ENCODE measurements at places on chromosomes 4 and X. TPM values are rescaled to one million over a fixed set of nuclear protein-coding genes. Genes with fewer than 3 reads are reported as not detected.

GRCh38 chr4:128658214-128658631 is 151.3 kb upstream of the JADE1 start:
- no peak for DNase-seq
- peaks cover 7% of the 10 kb centered on the region for H3K36me3 ChIP-seq
- H3K27me3 ChIP-seq: peaks cover 3% of the 10 kb centered on the region
- H3K4me3 ChIP-seq: no peak overlapping the region

Gene STEEP1
- 28.7 TPM for total RNA-seq

Gene FRG2
- not detected for total RNA-seq

DNA sequence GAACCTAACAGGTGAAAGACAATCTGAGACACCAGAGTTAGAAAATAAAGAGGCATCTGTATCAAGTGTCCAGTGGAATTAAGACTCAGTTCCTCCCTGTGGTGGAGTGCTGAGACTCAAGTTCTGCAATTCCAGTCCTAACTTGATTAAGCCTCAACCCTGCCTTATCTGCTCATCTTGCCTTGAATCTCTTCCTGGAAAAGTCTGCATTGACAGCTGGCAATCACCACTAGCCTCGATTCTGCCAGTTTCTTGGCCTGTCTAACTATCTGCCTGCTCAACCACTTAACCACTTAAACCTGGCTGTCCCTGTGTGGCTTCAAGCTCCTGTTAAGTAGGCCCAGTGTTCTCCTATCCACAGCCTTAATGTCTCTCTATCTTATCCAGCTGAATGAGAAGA is 22.4 kb upstream of the NEIL3 start:
- no peak overlapping the region for H3K27ac ChIP-seq
- H3K4me3 ChIP-seq: no peak overlapping the region
- H3K36me3 ChIP-seq: no peaks in the 10 kb centered on the region

Gene NLRP2B
- not detected for total RNA-seq

Gene KCTD8
- total RNA-seq: 23.2 TPM

Gene OTOP1
- total RNA-seq: 1.4 TPM

DNA sequence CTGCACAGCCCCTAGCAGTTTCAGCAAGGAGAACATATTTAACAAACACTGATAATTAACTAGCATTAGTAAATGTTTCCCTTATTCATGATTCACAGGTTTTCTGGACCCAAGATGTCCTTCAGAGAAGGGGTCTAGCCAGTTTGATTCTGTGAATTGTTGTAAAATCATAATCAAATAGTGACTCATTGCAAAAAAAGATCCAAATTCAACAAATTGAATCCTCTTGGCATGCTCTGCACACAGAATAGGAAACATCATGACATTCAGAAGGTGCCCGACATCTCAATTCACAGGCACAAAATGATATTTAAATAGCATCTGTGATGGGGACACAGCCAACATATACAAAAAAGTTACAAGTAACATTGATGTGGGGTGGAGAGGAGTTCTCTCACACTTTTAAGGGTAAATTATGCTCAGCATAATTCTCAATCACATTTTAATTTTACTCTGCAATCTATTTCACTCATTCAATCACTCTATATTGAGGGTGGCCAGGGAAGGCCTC is 100.0 kb downstream of the SH3KBP1 start:
- no peak for DNase-seq
- no peaks in the 10 kb centered on the region for H3K36me3 ChIP-seq
- no peaks in the 10 kb centered on the region for H3K4me1 ChIP-seq
- no peaks in the 10 kb centered on the region for H3K27me3 ChIP-seq

GRCh38 chr4:152485726-152486276 is 50.1 kb downstream of the FBXW7 start:
- DNase-seq: no peak
- H3K27me3 ChIP-seq: no peaks in the 10 kb centered on the region
- H3K36me3 ChIP-seq: no peaks in the 10 kb centered on the region
- H3K4me1 ChIP-seq: peaks cover 9% of the 10 kb centered on the region
- no peak overlapping the region for H3K4me3 ChIP-seq

GRCh38 chrX:149504226-149504914 is 736 bp downstream of the IDS start:
- H3K4me3 ChIP-seq: peak overlapping the region; percentile 99
- H3K4me1 ChIP-seq: peaks cover 4% of the 10 kb centered on the region
- DNase-seq: peak; percentile 76
- no peaks in the 10 kb centered on the region for H3K36me3 ChIP-seq

DNA sequence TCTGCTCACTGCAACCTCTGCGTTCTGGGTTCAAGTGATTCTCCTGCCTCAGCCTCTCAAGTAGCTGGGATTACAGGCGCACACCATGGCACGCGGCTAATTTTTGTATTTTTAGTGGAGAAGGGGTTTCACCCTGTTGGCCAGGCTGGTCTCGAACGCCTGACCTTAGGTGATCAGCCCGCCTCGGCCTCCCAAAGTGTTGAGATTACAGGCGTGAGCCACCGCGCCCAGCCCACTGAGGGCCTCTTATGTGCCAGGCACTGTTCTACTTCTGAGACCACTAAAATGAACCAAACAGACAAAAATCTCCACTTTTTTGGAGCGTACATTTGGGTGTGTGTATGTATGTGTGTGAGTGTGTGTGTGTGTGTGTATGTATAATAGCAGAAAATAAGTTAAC is 117.2 kb upstream of the H2AZ1 start:
- no peaks in the 10 kb centered on the region for H3K36me3 ChIP-seq
- H3K27ac ChIP-seq: no peak overlapping the region
- no peak for DNase-seq
- H3K27me3 ChIP-seq: peaks cover 2% of the 10 kb centered on the region

Gene USP17L22
- not detected for total RNA-seq

DNA sequence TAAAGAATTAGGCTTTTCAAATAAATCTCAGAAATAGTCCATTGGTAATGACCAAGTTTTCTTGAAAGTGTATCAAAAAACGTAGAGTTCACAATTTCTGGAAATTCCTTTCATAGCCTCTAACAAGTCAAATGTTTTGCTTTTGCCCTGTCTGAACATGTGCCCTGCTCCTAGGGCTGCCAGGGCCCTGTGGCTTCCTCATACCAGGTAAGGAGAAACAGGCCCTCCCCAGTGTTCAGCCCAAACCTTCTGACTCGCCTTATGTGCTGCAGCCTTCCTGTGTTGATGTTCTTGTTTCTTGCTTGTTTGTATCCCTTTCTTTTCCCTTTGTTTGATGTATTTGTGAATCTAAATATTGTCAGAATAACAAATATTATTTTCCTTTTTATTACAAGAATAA is 146.1 kb upstream of the PACRGL start:
- H3K27me3 ChIP-seq: no peaks in the 10 kb centered on the region
- H3K4me1 ChIP-seq: no peaks in the 10 kb centered on the region
- H3K36me3 ChIP-seq: no peaks in the 10 kb centered on the region
- H3K4me3 ChIP-seq: no peak overlapping the region

Gene GRIA3
- total RNA-seq: 9.7 TPM

Gene GSX2
- total RNA-seq: not detected

GRCh38 chrX:8728932-8729535 is 2.9 kb downstream of the ANOS1 start:
- H3K4me1 ChIP-seq: no peaks in the 10 kb centered on the region
- H3K27ac ChIP-seq: no peak overlapping the region
- peaks cover 6% of the 10 kb centered on the region for H3K27me3 ChIP-seq
- no peak overlapping the region for H3K4me3 ChIP-seq

Gene HEPH
- total RNA-seq: 2.2 TPM

DNA sequence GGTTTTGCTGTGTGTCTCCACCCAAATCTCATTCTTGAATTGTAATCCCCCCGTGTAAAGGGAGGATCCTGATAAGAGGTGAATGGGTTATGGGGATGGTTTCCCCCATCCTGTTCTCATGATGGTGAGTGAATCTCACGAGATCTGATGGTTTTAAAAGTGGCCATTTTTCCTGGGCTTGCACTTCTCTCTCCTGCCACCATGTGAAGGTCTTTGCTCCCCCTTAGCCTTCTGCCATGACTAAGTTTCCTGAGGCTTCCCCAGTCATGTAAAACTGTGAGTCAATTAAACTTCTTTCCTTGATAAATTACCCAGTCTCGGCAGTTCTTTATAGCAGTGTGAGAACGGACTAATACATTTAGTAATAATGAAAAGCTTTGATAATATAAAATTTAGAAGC is 46.9 kb downstream of the ANTXR2 start:
- H3K4me1 ChIP-seq: no peaks in the 10 kb centered on the region
- no peaks in the 10 kb centered on the region for H3K36me3 ChIP-seq
- no peak overlapping the region for H3K27ac ChIP-seq
- H3K4me3 ChIP-seq: no peak overlapping the region

DNA sequence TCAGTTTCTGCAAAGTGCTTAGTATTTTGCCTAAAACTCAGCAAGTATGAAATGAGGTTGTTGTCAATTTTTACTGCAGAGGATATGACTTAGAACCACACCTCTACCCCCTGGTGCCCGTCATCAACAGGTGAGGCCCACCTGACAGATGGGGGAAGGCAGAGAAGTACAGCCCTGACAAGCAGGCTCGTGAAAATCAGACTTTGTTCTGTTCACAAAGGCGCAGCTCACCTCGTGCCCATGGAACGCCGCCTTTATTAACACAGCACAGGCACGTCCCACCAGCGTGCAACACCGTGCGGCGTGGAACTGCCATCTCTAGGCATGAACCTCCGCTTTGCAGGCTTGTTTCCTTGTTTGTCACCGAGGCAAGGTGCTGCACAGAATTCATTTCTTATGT is 13.3 kb downstream of the CYP4V2 start:
- peaks cover 3% of the 10 kb centered on the region for H3K4me1 ChIP-seq
- H3K4me3 ChIP-seq: no peak overlapping the region
- no peak overlapping the region for H3K27ac ChIP-seq
- H3K36me3 ChIP-seq: peaks cover 12% of the 10 kb centered on the region

Gene GJB1
- not detected for total RNA-seq

DNA sequence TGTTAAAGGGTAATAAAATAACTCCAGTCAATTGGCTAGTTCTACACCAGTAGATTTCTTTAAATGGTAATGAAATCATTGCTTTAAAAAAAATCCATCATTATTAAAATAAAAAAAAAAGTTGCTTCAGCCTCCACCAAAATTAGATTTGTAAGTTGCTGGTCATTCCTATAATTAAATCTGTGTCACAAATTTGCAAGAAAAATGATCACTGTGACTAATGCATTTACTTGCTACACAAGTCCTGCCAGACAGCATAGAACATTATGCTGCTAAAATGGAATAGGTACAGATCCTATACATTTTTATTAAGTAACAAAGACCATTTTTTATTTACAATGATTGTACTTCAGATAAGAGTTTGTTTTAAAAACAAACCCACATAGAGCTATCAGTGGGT is 85.8 kb downstream of the SLC10A7 start:
- H3K4me1 ChIP-seq: no peaks in the 10 kb centered on the region
- H3K27ac ChIP-seq: no peak overlapping the region
- H3K27me3 ChIP-seq: no peaks in the 10 kb centered on the region
- no peak overlapping the region for H3K4me3 ChIP-seq

Gene KLF8
- total RNA-seq: 9.4 TPM

- DNase-seq: no peak
- H3K4me1 ChIP-seq: no peaks in the 10 kb centered on the region
- H3K27me3 ChIP-seq: no peaks in the 10 kb centered on the region
- no peak overlapping the region for H3K4me3 ChIP-seq
These were observed 1412.7 kb upstream of the IGFBP7 start for GRCh38 chr4:58522765-58523382.

- H3K36me3 ChIP-seq: peaks cover 9% of the 10 kb centered on the region
- H3K27ac ChIP-seq: no peak overlapping the region
- H3K4me3 ChIP-seq: no peak overlapping the region
- DNase-seq: no peak
- H3K4me1 ChIP-seq: no peaks in the 10 kb centered on the region
- H3K27me3 ChIP-seq: no peaks in the 10 kb centered on the region
These were observed 55.9 kb downstream of the AMOT start for GRCh38 chrX:112784692-112785091.

Gene P2RY4
- total RNA-seq: 0.27 TPM

DNA sequence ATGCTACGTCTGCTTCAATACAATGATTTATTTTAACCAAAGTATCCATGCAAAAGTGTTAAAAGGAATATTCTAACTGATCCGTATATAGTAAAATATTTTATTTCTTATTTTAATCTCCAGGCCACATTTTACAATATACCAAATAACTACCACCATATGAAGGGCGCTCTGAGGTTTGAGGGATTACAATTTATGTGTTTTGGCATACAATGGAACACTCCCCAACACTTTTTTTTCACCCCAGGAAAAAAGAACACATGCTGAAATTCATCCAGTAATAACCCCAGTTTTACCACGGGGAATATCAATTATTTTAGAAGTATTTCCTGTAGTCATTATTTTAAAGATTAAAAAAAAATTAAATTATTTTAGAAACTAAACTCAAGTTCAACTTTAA is 65.4 kb downstream of the APBB2 start:
- no peak for DNase-seq
- H3K4me3 ChIP-seq: no peak overlapping the region
- H3K4me1 ChIP-seq: peaks cover 12% of the 10 kb centered on the region

DNA sequence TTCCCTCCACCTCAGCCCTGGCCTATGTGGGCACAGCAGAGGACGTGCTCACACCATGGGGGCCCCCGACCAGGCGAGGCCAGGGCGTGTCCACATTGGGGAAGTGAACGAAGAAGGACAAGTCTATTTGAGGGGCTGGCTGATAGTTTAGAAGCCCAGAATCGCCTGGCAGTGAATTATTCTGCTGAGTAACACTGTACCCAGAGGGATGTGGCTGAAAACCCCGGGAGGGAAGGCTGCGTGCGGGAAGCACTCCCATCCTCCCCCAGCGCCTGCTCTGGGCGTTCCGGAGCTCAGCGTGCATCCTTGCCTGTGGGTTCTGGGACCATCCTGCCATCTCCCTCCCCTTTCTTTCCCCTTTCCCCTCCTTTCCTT is 66.6 kb downstream of the TRMT44 start:
- no peaks in the 10 kb centered on the region for H3K36me3 ChIP-seq
- H3K27me3 ChIP-seq: peaks cover 2% of the 10 kb centered on the region
- H3K4me3 ChIP-seq: peak overlapping the region; percentile 32
- H3K4me1 ChIP-seq: peaks cover 6% of the 10 kb centered on the region
- DNase-seq: no peak

GRCh38 chr4:26267087-26267486 is 53.7 kb upstream of the RBPJ start:
- H3K4me1 ChIP-seq: peaks cover 3% of the 10 kb centered on the region
- no peaks in the 10 kb centered on the region for H3K27me3 ChIP-seq
- no peak overlapping the region for H3K27ac ChIP-seq
- H3K36me3 ChIP-seq: no peaks in the 10 kb centered on the region

Gene SCML1
- 2.7 TPM for total RNA-seq

Gene LANCL3
- total RNA-seq: 1.1 TPM

- H3K36me3 ChIP-seq: no peaks in the 10 kb centered on the region
- no peak overlapping the region for H3K27ac ChIP-seq
- DNase-seq: no peak
These were observed 35.6 kb downstream of the STEEP1 start for GRCh38 chrX:119529345-119530276.

Gene MAGEE1
- 7.1 TPM for total RNA-seq

GRCh38 chrX:69387567-69388487 is 116.3 kb upstream of the NALF2 start:
- peak overlapping the region; percentile 33 for H3K27ac ChIP-seq
- H3K36me3 ChIP-seq: no peaks in the 10 kb centered on the region
- peaks cover 9% of the 10 kb centered on the region for H3K27me3 ChIP-seq

Gene PDGFC
- 0.64 TPM for total RNA-seq

- no peak overlapping the region for H3K27ac ChIP-seq
- H3K4me3 ChIP-seq: no peak overlapping the region
- H3K36me3 ChIP-seq: no peaks in the 10 kb centered on the region
- H3K27me3 ChIP-seq: no peaks in the 10 kb centered on the region
- no peaks in the 10 kb centered on the region for H3K4me1 ChIP-seq
These were observed 127.3 kb downstream of the TMA16 start for GRCh38 chr4:163621821-163622220.

Gene ZNF718
- total RNA-seq: 10.7 TPM
